AG09319 (cell line): ENCODE measurements at places on chromosomes 6 and 20.
A peak's percentile ranks its signal among the peaks of the same experiment; 100 is the strongest.

GRCh38 chr20:10133532-10133931, 85.1 kb upstream of the SNAP25 start:
- DNase-seq: no peak

DNA sequence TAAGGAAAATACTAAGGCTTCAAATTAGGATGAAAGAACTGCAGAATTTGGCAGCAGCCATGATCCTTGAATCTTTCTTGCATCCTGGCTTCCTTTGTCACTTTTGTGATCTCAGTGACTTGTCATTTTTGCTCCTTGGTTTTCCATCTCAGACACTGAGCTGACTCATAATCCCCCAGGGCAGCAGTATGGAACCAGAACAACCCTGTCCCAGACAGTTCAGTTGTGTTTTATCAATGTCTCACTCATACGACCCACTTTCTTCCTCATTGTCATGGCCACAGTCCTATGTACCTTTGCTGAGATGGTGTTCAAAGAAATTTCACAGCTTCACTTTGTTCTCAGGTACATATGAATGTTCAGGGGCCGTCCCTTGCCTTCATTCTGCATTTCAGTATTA, 488.5 kb upstream of the BTBD3 start:
- no peak for DNase-seq

GRCh38 chr6:116405138-116405537, 34.4 kb downstream of the DSE start:
- DNase-seq: peak; percentile 76

DNA sequence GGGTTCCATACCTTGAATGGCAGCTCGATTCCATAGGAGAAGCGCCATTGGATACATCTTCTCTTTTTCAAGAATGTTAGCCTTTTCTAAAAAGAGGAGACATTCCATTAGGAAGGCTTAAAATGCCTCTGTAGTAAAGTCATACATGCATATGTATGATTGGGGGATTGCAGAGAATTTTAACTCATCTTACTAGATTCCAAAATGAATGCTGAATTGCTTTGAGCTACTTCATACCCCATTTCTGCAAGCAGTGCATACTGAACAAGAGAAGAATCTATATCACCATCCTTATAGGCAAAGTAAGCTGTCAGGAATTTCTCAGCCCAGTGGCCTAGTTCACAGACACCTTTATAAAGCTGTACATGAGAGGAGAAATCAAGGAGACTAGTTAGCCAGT, 80.3 kb downstream of the NDUFAF5 start:
- DNase-seq: no peak

- DNase-seq: no peak
These were observed 67.4 kb upstream of the TOP1 start for GRCh38 chr20:40961176-40961575.

DNA sequence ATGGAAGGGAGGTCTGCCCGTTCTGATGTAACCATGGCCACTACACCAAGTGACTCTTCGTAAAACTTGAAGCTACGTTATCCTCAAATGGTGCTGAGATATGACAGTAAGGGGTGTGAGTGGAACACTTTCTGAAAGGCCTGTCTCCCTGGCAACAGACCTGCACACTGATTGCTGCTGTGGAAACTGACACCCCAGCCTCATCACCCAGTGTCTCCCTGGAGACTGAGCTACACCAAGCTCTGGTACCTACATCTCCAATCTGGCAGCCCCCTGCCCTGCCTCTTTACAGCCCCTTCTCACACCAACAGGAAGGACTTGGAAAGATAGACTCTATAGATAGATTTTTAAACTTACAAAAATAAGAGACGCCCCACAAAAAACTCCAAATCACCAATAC, 13.2 kb downstream of the PI16 start:
- DNase-seq: no peak

DNA sequence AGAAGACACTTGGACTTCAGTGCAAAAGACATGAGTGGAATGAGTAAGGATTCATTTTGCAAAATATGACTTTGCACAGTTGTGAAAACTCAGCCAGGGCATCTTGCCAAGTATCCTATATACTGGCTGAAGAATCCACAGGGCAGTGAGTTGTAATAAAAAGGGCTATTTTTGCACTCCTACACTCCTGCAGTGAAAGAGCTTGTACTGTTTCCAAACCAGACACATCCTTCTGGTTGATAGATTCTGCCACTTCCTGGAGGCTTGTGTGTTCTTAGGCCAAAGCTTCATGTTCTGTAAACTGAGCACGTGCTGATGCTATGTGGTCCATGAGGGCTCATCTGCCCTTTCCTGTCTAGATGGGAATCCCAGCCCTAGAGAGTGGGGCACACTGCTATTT, 34.9 kb downstream of the GMPR start:
- no peak for DNase-seq

- DNase-seq: no peak
These were observed 117.7 kb downstream of the FIG4 start for GRCh38 chr6:109808837-109809236.

DNA sequence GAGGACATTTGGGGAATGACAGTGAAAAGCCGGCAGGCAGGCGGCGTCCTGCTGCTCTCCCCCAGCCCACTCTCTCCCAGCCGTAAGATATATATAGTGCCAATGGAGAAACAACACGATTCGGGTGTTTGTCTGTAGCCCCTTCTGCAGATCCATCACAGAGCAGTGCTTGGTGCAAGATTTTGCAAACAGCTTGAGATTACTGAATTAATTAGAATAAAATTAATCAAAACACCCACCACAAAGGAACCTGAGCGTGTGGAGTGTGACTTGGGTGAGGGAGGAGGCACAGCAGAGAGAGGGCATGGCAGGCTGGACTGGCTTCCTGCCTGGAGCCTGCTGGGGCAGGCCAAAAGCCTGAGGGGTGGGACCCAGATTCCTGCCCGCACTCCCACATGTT, 28.8 kb upstream of the CCDC167 start:
- no peak for DNase-seq

DNA sequence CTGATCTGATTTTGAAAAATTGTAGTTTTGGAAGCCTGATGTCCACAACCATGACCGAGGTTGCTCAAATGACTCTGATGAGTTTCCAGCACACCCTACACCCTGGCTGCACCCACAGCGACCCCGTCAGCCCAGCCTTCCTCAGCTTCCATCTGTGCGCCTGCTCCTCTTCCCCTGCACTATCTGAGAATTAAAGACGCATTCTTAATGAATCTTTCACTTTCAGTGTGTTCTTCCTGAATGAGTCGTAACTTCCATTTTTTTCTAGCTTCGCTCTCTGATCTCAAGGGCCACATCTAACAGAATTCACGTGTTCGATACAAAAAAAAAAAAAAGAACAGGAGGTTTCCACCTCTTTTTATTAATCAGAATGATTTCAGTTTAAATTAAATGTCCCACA, 21.3 kb upstream of the RREB1 start:
- no peak for DNase-seq

GRCh38 chr6:66054967-66055366, 347.9 kb upstream of the EYS start:
- DNase-seq: no peak

DNA sequence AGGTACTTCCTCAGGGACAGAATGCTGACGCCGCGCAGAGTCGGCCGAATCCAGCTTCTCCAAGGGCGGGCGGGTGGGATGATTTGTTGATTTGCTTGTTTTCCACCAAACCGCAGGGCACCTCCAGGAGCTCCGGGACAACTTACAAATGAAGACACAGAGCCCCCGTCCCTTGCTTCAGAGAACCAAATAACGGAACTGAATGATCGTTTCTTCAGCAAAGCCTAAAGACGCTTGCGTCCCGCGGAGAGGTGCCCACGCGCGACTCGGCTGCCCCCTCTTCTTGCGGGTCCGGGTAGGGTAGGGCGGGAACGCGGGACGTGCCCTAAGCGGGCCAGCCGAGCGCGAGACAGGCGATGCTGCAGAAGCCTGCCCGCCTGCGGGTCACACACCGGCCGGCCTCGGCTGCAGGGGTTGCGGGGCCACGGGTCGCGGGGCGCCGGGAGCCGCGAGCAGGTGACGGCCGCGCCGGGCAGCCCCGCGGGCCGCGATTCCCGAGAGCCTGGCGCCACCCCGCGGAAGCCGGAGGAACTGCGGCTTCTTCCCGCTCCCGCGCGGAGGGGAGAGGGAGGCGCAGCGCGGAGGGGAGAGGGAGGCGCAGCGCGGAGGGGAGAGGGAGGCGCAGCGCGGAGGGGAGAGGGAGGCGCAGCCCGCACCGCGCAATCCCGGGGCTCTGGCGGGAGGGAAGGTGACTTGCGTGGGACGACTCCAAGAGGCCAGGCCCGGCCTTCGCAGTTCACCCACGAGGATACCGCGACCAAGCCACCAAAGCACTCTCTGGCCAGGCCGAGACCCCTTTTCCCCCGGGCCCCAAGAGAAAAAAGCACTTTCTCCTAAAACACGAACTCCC, 7.7 kb upstream of the FOXF2 start:
- DNase-seq: no peak

DNA sequence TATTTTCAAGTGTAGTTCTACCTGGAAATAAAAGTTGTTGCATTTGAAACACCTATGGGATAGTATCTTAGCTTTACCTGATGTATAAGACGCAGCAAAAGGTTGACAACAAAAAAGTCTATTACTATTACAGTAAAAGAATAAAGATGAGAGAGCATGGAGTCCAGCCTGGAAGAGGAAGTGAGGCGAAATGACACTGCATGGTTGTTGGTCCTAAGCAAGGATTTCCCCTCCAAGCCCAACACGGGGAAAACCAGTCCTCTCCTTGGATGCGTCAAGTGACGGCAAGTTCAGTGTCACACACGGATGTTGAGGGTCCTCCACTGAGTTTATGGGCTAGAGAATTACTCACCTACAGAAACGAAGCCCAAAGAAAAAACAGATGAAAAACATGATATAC, 51.7 kb downstream of the COL11A2 start:
- no peak for DNase-seq

- no peak for DNase-seq
These were observed 76.0 kb upstream of the CD93 start for GRCh38 chr20:23161968-23162696.

GRCh38 chr6:24833711-24834386, 35.1 kb upstream of the ARMH2 start:
- no peak for DNase-seq

- no peak for DNase-seq
These were observed 71.4 kb upstream of the UFL1 start for GRCh38 chr6:96450082-96450769.

- DNase-seq: no peak
These were observed 155.6 kb upstream of the SNX9 start for GRCh38 chr6:157667211-157668008.

- no peak for DNase-seq
These were observed 42.1 kb upstream of the FAM83D start for GRCh38 chr20:38883981-38884733.

GRCh38 chr6:143778926-143779325, 64.2 kb upstream of the LTV1 start:
- no peak for DNase-seq

GRCh38 chr6:29112135-29112534, 4.3 kb downstream of the OR2J3 start:
- DNase-seq: no peak

GRCh38 chr20:46013829-46014516, 5.3 kb downstream of the MMP9 start:
- DNase-seq: no peak

- DNase-seq: no peak
These were observed 181.6 kb downstream of the FARS2 start for GRCh38 chr6:5442916-5443315.

- no peak for DNase-seq
These were observed 90.6 kb upstream of the ADGRB3 start for GRCh38 chr6:68544450-68544849.

DNA sequence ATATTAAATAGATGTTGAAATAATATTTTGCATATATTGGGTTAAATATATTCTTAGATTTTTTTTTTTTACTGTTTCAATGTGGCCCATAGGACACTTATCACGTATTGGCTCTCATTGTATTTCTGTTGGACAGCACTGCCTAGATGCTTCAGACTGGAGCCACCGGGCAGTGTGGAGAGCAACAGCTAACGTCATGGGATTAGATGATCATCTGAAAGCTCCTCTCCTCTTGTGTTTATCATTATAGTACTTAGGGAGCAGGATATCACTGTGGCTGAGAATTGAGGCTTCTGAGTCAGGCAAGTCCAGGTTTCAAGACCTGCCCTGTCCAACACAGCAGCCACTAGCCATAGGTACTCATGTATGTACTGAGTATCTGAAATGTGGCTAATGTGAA, 87.4 kb downstream of the ZHX3 start:
- no peak for DNase-seq

GRCh38 chr6:14704383-14705271, 541.2 kb upstream of the JARID2 start:
- peak; percentile 35 for DNase-seq

DNA sequence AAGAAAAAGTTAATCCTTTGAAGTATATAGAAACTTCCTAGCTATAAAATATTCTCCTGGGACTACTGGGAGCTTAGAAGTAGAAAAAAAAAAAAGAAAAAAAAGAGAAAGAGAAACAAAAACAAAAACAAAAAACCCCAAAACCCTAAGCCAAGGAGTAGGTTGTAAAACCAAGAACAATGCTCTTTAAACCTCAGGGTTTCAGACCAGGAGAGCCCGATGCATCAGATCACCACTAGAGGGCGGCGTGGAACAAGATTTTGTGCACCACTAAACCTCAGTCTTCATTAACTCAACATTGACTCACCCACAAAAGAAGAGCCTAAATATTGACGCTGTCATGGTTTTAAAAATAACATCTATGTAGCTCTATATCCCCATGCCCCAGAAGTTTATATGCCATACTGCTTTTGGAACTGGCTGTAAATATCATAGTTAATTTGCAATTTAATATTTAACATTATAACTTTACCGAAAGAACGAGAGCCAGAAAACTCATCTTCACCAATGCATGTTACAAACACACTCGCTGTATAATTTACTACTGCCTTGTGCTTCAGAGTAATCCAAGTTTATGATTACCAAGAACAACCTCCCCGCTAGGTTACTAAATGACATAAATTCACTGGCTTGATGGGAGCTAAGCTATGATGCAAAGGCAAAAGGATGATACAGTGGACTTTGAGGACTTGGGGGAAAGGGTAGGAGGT, 19.2 kb downstream of the MCUR1 start:
- peak; percentile 59 for DNase-seq

GRCh38 chr6:84665401-84665800, 99.0 kb downstream of the TBX18 start:
- no peak for DNase-seq

- no peak for DNase-seq
These were observed 20.9 kb downstream of the TPX2 start for GRCh38 chr20:31759836-31760518.
